ENCODE measurements at places on chromosomes 11 and 22.

GRCh38 chr11:75421035-75421602 lies 11.9 kb downstream of the KLHL35 start:
- no peak for DNase-seq

DNA sequence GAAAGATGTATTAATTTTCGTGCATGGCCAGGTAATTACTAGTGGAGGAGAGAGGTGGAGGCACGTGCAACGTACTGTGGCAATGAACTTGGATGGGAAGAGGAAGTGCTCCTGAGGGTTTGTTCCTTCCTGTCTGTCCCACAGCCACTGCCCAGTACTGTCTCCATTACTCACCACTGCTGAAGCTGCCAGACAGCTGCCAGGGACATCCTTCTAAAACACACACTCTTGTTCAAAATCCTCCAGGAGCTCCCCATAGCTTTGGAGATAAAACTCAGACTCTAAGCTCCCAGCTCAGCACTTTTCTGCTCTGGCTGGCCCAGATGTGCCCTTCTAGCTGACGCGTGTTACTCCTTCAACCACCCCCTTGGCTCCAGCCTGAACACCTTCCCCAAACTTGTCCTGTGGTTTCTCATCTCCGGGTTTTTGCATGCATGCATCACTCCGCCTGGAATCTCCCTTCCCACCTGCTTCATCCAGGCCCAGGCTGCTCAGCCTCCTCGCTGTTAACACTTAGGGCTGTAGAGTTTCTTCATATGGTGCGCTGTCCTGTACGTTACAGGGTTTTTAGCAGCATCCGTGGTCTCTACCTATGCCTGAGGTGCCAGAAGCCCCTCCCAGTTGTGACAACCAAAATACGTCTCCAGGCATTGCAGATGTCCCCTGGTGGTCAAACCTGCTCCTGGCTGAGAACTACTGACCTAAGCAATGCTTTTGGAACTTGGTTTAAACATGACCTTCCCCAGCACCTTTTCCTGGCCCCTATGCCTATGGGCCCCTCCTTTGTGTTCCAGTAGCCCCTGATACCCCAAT lies 69.5 kb downstream of the C11orf91 start:
- DNase-seq: no peak

DNA sequence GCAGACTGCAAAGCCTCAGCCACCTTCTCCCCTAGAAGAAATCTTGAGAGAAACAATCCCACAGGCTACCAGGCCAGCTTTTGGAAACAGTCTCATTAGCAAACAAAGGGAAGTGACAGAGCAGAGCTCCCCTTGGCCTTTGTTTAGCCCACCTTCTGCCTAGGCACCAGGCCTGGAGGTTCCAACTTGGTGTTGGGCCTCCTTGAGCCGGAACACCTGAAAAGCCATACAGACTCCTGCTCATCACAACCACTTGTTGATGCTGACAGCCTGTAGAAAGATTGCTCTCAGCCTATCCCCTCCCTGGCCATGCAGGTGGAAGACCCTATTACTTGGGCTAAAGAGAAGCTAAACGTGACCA lies 26.6 kb downstream of the KCNQ1OT1 start:
- no peak for DNase-seq

GRCh38 chr11:79006854-79007253 lies 432.2 kb upstream of the NARS2 start:
- no peak for DNase-seq

- DNase-seq: no peak
These were observed 44.7 kb upstream of the MTMR2 start for GRCh38 chr11:95968585-95968984.

DNA sequence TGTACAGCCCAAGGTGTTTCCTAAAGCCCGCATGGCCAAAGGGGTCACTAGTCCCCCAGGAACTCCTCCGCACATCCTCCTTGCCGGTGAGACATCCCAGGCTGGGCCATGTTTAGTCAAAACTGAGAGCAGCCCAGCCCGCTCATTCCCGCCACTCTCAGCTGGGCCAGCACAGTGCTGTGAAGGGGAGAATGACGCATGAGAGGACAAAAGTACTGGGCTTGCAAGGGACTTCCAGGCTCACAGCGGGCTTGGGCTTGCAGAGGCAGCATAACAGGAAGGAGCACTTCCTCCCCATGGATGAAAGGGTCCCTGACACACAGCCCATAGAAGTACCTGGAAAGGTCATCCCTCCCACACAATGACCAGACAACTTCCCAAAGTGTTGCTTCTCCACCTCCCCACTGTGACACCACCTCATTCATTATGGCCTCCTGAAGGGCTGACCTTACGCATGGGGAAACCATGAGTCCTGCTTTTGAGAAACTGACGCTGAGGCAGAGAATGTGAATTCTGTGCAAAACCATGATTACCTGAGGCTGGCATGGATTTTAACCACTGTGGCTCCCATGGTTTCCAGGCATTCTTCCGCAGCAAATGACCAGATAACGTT lies 19.1 kb downstream of the ETS1 start:
- DNase-seq: peak; percentile 46

DNA sequence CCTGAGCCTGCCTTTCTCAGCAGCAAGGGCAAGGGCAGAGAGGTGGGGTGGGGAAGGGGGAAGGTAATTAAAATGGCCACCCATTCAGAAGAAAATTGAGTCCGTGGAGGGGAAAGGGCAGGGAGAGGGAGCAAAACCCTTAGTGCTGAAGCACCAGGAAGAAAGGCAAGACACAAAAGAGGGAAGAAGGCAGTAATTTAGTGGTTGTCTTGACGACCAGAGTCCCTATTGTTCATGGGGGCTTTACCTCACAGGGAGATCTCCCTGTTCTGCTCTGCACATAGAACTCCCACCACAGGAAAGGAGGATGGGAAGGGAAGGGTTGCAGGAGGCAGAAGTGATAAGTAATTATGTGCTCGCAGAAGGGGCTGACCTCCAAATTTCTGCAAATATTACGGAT lies 23.4 kb downstream of the SNX19 start:
- no peak for DNase-seq

DNA sequence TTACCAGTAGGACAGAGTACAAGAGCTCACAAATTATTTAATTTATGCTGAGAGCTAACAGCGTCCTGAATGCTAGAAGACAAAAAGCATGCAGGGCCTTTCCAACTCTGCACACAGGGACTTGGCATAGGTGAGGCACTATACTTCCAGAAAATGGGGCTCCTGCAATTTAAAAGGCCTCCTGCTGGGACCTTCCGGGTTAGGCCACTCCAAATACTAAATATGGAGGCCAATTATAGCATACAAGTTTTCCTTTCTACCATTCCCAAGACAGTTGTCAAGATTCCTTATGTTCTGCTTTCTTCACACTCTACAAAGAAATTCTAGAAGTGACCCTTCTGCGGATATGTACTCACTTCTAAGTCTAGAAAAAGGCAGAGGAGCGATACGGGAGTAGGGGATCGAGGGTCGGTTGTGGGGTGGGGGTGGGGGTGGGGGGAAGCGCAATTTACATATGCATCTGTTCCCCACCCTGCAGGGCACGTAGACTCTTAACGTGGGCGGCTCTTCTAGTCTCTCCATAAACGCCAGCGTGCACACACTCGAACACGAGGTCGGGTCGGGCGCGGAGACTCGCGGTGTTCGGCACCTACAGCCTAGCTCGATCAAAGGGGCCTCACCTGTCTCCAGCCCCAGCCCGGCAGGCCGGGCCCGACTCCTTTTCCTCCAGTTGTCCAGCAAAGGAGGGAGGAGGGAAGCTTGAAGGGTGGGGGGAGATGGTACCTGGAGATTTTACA lies 728 bp downstream of the DCUN1D5 start:
- DNase-seq: peak; percentile 65
